NCI-H187 (cell line): ENCODE measurements at places on chromosomes 4 and X.

DNA sequence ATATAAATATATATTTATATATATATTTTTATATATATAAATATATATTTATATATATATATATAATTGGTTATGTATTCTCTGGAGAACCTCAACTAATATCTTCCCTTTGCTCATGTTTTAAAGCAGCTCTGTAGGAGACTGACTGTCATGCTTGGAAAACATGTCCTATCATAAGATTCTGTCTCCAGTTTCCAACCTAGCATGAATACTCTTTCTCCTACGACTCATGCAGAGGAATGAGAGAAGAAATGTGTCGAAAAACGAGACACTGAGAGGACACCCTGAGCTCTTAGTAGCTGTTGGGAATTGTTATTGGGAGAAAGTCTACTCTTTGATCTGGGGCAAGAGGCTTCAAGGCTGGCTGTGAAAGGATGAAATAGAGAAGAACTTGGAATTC, 166.5 kb upstream of the SLIT2 start:
- no peak for DNase-seq

DNA sequence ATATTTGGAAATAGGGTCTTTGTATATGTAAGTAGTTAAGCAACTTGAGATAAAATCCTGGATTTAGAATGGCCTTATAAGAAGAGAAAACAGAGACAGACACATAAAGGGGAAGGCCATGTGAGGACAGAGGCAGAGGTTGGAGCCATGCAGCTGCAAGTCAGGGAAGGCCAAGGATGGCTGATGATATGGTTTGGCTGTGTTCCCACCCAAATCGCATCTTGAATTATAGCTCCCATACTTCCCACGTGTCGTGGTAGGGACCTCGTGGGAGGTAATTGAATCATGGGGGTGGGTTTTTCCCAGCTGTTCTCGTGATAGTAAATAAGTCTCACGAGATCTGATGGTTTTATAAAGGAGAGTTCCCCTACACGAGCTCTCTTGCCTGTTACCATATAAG, 76.3 kb downstream of the STK32B start:
- DNase-seq = no peak

- DNase-seq = no peak
Measured at GRCh38 chrX:149903889-149904748, 23.1 kb downstream of the MAGEA8 start.

DNA sequence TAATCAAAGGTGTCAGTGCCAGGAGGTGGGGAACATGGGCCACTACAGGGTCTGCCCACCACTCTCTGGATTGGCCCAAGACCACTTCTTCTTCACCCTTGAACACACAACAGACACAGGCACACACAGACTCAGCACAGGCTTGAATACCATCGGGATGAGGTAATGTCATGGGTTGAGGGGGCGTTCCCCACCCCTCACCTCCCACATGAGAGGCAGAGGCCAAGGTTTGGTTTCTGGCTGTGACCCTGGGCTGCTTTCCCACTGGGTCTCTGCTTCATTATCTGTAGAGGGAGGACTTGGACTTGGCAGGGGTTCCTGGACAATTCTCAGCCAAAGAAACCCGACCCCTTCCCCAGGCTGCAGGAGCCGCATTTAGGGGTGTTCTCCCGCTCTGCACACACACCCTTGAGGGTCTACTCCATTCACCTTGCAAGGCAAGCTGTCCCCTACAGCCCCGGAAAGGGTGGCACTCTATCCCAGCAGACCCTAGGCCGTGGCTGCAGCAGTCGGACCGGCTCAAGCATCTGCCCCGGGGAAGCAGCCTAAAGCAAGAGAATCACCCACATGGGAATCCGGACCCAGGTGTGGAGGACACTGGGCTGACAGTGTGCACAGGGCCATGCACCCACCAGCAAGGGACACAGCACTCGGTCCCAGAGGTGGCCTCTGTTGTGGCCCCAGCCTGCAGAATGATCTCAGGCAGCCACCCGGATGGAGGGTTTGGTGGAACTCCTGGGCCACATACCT, 62.4 kb downstream of the TRMT44 start:
- DNase-seq = no peak

DNA sequence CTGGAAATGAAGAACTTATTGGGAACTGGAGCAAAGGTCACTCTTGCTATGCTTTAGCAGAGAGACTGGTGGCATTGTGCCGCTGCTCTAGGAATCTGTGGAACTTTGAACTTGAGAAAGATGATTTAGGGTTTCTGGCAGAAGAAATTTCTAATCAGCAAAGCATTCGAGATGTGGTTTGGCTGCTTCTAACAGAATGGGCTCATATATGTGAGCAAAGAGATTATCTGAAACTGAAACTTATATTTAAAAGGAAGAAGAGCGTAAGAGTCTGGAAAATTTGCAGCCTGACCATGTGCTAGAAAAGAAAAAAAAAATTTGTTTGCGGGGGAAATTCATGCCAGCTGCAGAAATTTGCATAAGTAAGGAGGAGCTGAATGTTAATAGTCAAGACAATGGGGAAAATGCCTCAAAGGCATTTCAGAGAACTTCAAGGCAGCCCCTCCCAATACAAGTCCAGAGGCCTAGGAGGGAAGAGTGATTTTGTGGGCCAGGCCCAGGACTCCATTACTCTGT, 35.9 kb upstream of the PAPSS1 start:
- DNase-seq = no peak

DNA sequence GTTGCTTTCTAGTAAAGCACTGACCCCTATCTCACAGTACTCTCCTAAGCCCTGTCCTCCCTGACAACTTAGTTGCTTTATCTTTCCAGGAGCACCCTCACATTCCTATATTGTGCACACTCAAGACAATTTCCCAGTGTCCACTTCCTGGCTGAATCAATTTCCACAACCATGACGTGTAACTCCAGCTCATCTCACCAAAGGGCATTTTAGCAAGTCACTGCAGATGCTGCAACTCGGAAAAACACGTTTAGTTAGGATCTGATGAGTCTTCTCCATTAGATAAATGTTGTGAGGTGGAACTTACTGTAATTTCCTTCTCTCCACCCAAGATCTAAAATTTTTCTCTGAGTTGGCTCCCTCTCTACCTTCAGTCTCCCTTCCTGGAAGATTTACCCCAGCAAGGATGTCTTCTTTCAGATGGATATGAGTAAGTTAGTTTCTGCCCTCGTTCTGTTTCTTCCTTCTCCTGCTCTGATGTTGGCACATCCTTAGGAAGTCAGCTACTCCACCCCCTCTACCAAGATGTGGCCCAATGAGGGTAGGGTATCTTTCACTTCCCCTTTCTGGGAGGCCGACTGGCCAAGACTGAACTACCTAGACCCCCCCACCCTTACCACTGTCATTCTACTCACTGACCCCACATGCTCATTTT, 28.8 kb upstream of the IL13RA1 start:
- no peak for DNase-seq

GRCh38 chr4:165175879-165176278, 31.5 kb upstream of the KLHL2 start:
- DNase-seq = no peak

GRCh38 chr4:176443117-176443516, 123.4 kb downstream of the SPCS3 start:
- DNase-seq = no peak

DNA sequence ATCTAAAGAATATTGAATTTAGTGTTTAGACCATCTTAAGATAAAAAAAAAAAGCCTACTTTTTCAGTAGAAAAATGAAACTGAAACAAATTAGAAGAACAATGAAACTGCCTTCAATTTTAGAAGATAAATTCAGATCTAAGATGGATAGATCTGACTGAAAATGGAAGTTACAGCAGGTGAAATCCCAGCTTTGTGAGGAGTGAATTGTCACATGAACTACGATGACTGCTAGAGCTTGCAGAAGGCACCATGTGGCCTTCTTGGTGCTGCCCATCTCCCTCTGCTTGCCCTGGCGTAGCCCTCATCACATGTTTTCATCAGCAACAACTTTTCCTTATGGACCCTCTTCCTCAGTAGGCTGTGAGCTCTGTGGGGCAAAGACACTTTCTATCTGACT, 51.4 kb upstream of the EMCN start:
- DNase-seq = no peak

- no peak for DNase-seq
Measured at GRCh38 chrX:144293229-144293628, 409.4 kb downstream of the UBE2NL start.

GRCh38 chr4:2395038-2395437, 23.4 kb downstream of the ZFYVE28 start:
- DNase-seq = no peak

GRCh38 chr4:72555377-72555831, 13.6 kb downstream of the ADAMTS3 start:
- no peak for DNase-seq

DNA sequence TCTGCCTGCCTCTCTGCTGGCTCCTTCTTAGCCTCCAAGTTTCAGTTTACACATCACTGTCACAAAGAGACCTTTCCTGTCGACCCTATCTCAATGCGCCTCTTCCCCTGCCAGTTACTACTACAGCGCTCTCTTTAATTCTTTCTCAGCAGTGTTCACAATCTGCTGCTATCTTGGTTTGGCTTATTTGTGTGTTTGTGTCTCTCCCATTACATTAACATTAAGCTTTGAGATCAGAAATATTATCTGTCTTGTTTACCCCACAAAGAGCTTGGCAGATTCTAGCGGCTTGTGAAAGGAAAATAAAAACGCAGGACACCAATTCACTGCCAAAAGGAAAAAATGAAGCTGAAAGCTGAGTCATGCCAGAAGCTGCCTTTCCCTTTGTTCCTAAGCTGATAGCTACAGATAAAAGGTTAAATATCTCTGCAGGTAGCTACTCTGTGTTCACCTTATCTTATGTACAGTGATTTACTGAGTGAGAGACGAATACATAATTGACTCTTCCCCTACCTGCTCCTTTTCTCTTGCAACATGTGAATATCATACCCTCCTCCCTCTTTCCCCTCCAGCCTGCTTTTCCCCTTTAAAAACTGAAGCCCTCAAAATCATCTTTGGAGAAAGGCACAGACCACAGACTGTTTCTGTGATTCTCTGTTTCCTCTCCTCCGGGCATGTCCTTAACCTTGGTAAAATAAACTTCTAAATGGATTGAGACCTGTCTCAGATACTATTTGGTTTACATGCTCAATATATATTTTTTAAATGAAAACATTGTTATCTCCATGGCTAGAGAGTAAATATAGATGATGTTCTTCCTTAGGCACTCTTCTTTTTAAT, 19.3 kb upstream of the SLC9A7 start:
- no peak for DNase-seq

GRCh38 chrX:15418707-15419181, 34.5 kb upstream of the VEGFD start:
- DNase-seq = no peak
